ENCODE measurements at places on chromosomes 2 and 18. TPM values are rescaled to one million over a fixed set of nuclear protein-coding genes. Genes with fewer than 3 reads are reported as not detected.

The HOXD13 gene
- not detected for total RNA-seq

The MBP gene
- total RNA-seq: 37.9 TPM

The ASTL gene
- not detected for total RNA-seq

DNA sequence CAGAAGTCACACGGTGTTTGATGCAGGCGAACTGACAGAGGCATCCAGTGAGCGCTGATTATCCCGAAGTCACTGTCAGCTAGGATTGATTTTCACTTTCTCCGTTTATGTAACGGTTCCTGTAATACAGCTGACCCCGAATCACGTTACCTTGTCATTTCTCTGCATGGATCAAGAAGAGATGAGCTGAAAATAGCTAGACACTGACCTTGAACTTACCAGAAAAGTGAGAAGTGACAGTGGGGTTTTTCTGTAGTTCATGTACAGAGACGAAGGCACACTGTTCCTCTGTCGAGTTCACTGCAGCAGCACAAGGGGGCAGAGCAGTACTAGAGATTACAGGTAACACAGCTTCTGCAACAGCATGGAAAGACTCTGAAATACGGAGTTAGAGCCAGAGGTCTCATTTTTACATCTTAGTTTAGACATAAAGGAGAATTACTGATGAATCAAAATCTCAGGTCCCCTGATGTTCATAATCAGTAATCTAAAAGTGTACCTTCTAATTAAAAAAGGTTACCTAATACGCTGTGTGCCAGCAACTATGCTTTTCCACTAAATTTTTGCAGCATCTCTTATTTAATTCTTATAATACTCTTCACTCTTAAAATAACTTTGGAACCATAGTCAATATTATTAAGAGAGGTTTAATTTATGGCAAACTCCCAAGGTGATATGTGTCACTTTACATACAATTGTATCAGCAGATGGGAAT, 33.1 kb downstream of the ARHGAP15 start:
- peak; percentile 39 for DNase-seq

DNA sequence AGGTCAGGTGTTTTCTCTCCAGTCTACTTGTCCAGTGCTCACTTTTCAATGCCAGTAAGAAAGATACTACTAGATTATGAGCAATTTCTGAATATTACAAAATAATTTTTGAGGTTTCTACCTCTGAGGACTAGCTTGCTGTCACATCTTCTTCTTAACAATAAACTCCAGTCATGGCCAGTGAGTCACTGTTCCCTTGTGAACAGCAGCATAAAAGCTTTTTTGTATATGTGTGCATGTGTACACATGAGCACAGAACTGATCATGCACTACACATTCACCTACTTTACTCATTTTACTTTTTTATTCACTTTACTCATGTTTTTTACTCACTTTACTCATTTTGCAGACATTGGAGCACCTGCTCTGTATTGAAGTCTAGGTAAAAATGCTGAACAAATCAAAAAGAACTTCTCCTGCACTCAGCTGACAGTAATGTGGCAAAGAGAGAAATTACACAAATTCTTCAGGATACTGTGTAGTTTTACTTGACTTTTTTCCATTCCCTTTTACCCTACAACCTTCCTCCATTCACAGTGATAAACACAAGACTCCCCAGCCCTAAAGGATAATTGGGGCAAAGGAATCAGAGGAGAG, 28.0 kb downstream of the ST6GAL2 start:
- DNase-seq: no peak
